ENCODE measurements at places on chromosomes 13 and 19.

- no peak for DNase-seq
- H3K4me1 ChIP-seq, result peaks cover 2% of the 10 kb centered on the region
- H3K36me3 ChIP-seq, result 0 out of 2 replicates have a peak, but pooled peaks cover 5% of the 10 kb centered on the region
- no peaks in the 10 kb centered on the region for H3K27me3 ChIP-seq
- no peak overlapping the region for H3K4me3 ChIP-seq
Observed at GRCh38 chr19:38932425-38933179, 1.9 kb downstream of the MRPS12 start.

GRCh38 chr19:1106841-1107660, 3.3 kb downstream of the GPX4 start:
- peaks cover 15% of the 10 kb centered on the region for H3K4me1 ChIP-seq
- 0 out of 2 replicates have a peak overlapping the region, but pooled peaks have one; percentile 7 for H3K27ac ChIP-seq
- H3K27me3 ChIP-seq, result no peaks in the 10 kb centered on the region

DNA sequence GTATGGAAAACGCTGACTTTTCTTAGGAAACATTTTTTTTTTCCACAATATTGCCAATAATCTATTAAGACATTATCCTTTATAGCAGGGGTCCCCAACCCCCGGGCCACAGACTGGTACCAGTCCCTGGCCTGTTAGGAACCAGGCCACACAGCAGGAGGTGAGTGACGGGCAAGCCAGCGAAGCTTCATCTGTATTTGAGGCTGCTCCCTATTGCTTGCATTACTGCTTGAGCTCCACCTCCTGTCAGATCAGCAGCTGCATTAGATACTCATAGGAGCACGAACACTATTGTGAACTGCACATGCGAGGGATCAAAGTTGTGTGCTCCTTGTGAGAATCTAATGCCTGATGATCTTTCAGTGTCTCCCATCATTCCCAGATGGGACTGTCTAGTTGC, 793.7 kb downstream of the SLITRK5 start:
- no peak overlapping the region for H3K27ac ChIP-seq
- no peaks in the 10 kb centered on the region for H3K27me3 ChIP-seq
- DNase-seq, result no peak
- H3K4me1 ChIP-seq, result no peaks in the 10 kb centered on the region

DNA sequence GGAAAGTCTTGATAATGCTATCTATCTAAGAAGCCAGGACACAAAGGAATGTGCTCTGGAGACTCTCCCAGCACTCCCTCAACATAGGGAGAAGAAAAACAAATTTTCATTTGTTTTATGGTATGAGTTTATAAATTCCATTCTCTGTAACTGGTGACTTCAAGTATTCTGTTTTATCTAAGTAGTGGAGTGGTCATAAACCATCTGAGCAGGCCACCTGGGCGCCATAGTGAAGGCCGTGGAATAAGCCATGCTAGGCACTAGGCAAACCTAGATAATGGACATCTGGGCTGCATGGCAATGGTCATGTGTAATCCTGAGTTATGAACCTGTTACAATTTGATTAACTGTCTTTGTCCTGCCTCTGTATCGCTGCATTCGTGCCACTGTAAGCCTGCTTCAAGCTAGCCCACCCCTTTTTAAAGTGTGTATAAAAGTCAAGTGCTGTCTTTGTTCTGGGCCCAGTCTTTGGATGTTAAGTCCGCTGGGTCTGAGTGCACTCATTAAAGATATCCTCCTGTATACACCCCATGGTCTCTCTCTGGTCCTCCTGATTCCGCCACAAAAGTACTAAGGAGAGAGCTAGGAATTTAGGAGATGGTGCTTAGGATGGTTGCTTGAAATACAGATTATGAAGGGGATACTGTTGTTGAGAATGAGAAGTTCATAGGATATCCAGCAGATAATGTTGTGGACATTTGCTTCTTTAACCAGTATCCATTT, 13.2 kb downstream of the GTF2F2 start:
- H3K27me3 ChIP-seq, result no peaks in the 10 kb centered on the region
- H3K36me3 ChIP-seq, result no peaks in the 10 kb centered on the region
- no peak overlapping the region for H3K4me3 ChIP-seq
- no peaks in the 10 kb centered on the region for H3K4me1 ChIP-seq
- H3K27ac ChIP-seq, result no peak overlapping the region

DNA sequence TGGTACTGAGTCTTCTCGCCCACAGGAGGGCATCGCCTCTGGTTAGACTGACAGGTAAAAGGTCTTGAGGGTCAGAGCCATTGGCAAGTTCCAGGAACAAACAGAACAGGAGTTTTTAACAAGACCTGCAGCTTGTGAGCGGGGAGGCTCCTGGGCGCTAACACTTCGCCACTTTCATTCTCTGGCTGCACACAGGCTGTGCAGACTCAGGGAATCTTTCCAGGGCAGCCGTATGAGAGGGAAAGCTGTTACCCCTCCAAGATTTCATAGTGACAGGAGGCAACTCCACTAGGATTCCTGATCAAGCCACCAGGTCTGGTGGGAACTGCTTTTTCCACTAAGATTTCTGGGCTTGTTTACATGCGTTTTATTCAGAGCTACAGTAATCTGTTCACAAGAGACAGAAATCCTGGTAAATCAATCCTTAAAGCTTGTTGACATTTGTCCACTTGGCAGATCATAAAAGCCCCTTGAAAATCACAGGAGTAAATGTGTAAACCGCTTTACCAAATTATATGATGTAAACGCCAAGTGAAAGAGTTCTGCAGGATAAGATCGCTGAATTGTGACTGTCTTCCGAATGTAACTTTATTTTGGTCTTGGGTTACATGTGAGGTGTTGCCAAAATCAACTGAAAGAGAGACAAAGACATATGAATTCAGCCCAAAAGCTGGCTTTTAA, 190.6 kb downstream of the MZT1 start:
- H3K4me3 ChIP-seq, result no peak overlapping the region
- H3K36me3 ChIP-seq, result no peaks in the 10 kb centered on the region
- H3K4me1 ChIP-seq, result no peaks in the 10 kb centered on the region

DNA sequence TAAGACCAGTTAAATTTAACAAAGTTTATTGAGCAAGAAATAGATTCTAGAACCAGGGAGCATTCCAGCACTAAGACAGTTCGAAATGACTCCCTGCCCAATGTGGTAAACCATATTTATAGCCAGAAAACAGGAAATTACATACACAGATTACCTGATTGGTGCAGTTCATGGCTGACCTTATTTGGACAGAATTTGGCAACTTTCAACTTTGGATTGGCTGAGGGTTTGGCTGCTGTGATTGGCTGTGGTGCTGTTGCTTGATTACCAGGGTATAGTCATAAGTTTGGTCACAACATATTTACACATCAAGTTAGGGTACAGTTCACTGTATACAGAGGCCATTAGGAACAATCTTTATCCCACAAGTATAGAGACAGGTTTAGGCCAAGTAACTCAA, 984.8 kb upstream of the MIR17HG start:
- H3K4me1 ChIP-seq, result no peaks in the 10 kb centered on the region
- no peak for DNase-seq
- no peak overlapping the region for H3K27ac ChIP-seq
- no peak overlapping the region for H3K4me3 ChIP-seq
- no peaks in the 10 kb centered on the region for H3K27me3 ChIP-seq
- H3K36me3 ChIP-seq, result no peaks in the 10 kb centered on the region

- H3K27me3 ChIP-seq, result no peaks in the 10 kb centered on the region
- H3K36me3 ChIP-seq, result no peaks in the 10 kb centered on the region
- no peak for DNase-seq
- H3K4me1 ChIP-seq, result no peaks in the 10 kb centered on the region
- H3K4me3 ChIP-seq, result no peak overlapping the region
- no peak overlapping the region for H3K27ac ChIP-seq
Observed at GRCh38 chr13:90385781-90386489, 961.6 kb upstream of the MIR17HG start.
